ENCODE measurements at places on chromosomes 13 and 19. TPM values are rescaled to one million over a fixed set of nuclear protein-coding genes. Genes with fewer than 3 reads are reported as not detected.

GRCh38 chr19:13840305-13841085 lies 36.4 kb upstream of the NANOS3 start:
- peak; percentile 76 for DNase-seq

The NCAN gene
- total RNA-seq = not detected

The EMC10 gene
- 214 TPM for total RNA-seq

DNA sequence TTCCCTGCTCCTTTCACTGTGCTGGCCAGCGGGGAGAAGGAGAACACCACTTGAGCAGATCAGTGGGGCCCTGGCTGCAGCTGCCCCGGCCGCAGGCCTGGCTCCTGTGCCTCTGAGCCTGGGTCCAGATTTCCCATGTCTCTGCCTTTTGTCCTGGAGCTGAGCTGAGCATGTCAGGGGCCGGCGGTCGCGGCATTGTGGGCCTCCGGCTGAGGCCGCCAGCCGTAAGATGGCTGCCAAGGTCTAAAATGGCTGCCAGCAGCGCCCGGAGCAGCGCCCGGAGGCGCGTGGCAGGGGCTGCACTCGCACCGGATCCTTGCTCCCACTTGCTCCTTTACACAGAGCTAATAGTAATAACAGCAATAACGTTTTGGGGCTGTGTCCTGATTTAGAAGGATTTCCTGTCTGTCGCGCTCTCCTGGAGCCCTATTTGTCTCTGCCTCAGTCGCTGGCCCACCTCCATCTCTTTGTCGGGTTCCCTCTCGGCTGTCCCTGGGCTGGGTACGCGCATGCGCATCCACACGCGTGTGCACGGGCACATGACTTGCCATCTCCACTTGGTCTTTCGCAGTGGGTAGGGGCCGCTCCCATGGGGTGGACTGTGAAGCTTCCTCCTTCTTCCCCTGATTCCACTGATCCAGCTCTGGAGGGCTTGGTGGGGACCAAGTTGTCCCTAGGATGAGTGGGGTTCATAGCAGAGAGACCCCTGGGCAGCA lies 32.1 kb downstream of the LYL1 start:
- DNase-seq = no peak

GRCh38 chr19:33287927-33288326 lies 14.4 kb downstream of the CEBPA start:
- no peak for DNase-seq

- peak; percentile 90 for DNase-seq
These were observed at the start of gene PEX11G for GRCh38 chr19:7488736-7489353. PEX11G (minus strand) TSS chr19:7489035; CDS start chr19:7489010, 25 bp downstream.

- no peak for DNase-seq
These were observed 131.8 kb upstream of the VSTM2B start for GRCh38 chr19:29393915-29394460.

- no peak for DNase-seq
These were observed 4.9 kb downstream of the ZSCAN1 start for GRCh38 chr19:58038688-58039204.

The BRCA2 gene
- total RNA-seq = 12.8 TPM

The IGFL4 gene
- total RNA-seq = not detected

The ATXN8OS gene
- total RNA-seq = not detected

- no peak for DNase-seq
These were observed 36.7 kb upstream of the PEG3 start for GRCh38 chr19:56877069-56877715.

- DNase-seq = no peak
These were observed 860.3 kb downstream of the DIAPH3 start for GRCh38 chr13:59303433-59303832.

The B3GNT3 gene
- 75.1 TPM for total RNA-seq

DNA sequence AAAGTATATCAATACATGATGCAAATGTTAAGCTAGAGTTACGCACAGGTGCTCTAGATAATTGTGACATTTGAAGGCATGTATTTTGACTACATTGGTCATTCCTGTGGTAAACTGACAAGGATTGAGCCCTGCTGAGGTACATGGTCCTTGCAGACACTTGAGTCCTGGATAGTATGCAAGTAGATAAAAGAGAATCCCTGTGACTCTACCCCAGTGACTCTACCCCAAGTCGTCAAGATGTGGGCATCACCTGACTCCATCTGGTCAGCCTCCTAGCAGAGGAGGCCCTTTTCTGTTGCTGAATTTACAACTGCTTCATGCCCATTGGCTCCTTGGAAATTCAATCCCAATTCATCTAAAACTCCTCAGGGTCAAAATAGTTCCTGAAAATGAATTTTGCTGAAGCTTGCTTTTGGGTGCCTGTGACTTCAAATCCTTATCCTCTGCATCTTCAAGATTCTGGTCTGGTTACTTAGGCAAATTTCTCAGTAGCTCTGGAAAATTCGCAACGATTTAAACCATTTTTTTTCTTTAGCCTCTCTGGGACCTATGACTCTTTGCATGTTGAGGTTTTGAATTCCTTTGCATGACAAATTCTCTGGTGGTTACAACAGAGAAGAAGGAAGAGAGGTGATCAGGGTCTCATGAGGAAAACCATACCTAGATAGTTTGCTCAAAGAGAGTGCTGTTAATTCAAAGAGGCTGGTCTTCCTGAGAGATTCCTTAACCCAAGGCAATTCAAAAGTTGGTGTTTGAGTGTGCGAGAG lies 422.1 kb downstream of the FGF9 start:
- no peak for DNase-seq

GRCh38 chr19:20038358-20039202 lies 725 bp downstream of the ZNF682 start:
- no peak for DNase-seq

GRCh38 chr19:48348737-48349136 lies 15.0 kb downstream of the TMEM143 start:
- no peak for DNase-seq

DNA sequence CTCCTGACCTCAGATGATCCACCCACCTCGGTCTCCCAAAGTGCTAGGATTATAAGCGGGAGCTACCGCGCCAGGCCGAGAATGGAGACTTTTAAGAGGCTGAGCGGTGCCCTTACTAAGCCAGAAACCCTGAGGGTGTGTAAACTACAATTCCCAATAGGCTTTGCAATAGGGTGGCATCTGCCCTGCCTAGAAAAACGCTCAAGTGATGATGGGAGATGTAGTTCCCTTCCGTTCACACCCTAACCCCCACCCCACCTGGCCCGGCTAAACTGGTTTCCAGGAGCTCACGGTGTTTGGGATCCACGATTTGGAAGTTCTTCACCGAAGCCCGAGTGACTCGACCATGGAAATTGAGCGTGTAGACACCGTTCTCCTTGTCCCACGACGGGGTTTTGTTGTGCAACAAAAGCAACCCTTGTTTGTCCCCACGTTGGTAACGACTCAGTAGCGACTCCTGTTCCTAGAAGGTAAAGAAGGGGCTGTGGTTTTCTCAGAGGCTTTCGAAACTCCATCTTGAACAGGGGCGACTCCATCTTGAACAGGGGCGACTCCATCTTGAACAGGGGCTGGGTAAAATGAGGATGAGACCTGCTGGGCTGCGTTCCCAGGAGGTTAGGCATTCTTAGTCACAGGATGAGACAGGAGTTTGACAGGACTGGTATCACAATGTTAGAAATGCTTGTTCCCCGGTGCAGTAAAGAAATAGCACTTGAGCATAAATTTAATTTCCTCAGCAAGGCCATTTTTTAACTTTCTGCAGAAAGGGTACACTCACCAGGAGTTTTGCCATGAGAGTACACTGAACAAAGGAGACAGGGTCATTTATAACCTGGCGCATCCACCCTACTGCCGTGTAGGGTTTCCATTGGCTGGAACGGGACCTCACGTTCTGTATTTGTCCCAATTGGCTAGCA lies 9.8 kb downstream of the PPP1R15A start:
- DNase-seq = no peak

The COL5A3 gene
- total RNA-seq = 0.49 TPM

- DNase-seq = no peak
These were observed 146.7 kb upstream of the KLF12 start for GRCh38 chr13:74280795-74281490.

GRCh38 chr13:109630271-109630670 lies 156.1 kb downstream of the IRS2 start:
- DNase-seq = no peak

GRCh38 chr13:50955798-50956197 lies 46.2 kb downstream of the RNASEH2B start:
- no peak for DNase-seq

DNA sequence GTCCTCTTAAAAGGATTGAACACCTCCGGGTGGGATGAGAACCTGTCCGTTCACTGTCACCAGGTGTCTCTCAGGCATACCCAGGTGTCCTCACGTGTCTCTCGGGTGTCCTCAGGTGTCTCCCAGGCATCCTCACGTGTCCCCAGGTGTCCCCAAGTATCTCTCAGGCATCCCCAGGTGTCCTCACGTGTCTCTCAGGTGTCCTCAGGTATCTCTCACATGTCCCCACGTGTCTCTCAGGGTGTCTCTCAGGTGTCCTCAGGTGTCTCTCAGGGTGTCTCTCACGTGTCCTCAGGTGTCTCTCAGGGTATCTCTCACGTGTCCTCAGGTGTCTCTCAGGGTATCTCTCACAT lies 33.8 kb downstream of the ATP4B start:
- DNase-seq = no peak

DNA sequence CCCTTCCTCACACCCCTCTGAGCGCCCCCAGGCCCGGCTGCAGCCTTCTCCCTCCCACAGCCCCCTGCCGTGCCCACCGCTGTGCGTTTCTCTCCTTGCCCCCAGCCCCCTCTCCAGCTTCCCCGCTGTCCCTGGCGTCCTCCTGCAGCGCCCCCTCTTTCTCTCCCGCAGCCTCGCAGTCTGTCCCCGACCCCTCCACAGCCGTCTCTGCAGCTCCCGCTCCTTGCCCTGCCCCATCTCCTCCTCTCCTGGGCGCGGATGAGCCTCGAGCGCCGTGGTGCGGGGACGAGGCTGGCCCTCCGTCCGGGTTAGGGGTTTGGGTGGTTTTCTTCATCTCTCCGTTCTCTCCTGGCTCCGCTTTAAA lies 1.1 kb downstream of the KMT5C start:
- DNase-seq = peak; percentile 32

The KLC3 gene
- total RNA-seq = 3.3 TPM

The VAV1 gene
- 0.28 TPM for total RNA-seq

- DNase-seq = no peak
These were observed 14.8 kb upstream of the DNAJC15 start for GRCh38 chr13:43008596-43008995.

The ZNF415 gene
- not detected for total RNA-seq

DNA sequence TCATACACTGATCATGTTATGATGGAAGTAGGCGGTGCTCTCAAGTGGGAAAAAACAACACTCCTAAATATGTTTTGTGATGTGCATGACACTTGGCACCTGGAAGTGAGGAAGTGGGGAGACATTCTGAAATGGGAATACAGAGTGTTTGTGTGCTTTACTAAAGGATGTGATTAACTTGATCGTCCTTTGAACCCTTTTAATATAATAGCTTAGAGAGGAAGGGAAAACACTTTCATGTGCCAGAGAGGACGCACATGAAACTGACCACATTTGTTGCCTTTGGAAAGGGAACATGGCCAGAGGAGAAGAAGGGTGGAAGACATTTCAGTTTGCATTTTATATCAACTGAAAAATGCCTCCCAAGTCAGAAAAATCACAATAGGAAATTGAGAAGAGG lies 31.4 kb downstream of the SMAD9 start:
- no peak for DNase-seq

DNA sequence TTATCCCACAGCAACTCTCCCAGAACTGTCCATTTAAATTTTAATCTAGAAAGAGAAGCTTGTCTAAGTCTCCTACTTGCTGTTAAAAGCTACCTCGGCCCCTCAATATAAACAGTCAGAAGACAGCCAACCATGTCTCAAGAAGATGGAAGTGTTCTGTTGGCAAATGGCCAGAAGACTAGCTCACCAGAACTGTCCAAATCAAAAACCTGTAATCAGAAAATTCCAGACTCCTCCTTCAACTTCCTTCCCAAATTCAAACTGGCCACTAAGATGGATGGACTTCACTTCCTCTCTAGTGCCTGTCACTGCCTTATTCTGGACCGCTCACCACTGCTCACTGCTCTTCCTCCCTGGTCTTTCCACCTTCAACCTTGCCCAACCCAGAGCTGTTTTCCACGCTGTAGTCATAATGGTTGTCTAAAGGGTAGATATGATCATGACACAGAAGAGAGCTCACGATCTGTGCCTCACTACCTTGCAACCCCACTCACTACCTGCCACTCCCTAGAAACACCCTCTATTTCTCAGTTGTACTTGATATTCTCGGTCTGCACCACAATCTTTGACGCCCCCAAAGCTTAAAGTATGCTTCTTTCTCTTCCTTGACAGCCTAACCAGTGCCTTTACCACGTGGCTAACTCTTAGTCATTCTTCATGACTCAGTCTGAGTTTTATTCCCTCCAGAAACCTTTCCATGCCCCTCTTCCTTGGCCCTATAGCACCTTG lies 9.2 kb downstream of the FGF14 start:
- no peak for DNase-seq

DNA sequence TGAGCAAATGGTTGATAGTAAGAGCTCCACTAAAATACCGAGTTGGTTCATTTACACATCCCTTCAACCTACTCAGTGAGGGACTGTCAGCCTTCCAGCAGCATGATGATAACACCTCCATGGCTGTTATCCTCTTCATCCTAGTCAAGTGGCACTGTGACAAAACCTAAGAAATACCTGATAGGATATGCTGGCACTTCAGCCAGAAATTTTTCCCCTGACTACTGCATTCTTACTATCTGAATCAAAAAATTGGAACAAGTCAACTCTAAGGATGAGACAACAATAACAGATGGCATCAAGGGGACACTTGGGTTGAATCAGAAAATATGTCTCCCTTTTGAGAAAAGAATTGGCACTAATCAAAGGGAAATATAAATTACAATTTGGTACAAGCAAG lies 193.9 kb downstream of the KCTD12 start:
- no peak for DNase-seq

The PEPD gene
- total RNA-seq = 65.5 TPM

DNA sequence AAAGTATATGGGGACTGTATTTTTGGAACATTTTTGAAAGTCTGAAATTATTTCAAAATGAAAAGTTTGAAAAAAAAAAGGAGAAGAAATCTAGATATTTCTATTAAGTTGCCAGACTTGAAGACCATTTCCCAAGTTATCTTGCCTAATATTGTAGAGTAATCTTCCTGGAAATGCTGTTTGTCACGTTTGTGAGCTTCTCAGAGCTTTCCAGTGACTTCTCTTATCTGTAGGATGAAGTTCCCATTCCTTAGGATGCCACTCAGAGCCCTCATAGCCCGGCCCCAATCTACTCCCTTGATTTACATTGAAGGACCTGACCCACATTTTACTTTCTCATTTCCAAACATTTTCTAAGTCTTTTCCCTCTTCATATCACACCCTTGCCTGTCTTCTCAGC lies 23.6 kb downstream of the CEACAM8 start:
- DNase-seq = no peak

DNA sequence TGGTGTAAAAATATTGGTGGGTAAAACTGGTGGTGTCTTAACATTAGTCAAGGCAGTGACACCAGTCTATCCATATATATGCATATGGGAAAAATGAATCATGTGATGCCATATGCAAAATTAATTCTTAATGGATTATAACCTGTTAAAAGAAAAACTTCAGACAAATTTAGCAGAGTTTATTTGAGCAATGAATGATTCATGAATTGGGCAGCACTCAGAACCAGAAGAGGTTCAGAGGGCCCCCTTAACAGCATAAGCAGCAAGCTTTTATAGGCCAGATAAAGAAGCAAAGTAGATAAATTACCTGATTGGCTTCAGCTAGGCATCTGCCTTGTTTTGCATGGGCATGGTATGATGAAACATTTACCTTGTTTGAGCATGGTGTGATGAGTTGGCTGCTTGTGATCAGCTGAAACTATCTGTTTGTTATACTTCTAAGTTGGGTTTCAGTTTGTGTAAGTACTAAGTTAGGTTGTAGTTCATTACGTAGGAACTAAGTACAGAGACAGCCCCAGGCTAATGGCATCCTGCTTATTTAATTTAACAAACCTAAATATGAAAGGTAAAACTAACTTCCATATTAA lies 66.6 kb downstream of the DNAJC15 start:
- no peak for DNase-seq

GRCh38 chr13:100658363-100658762 lies 16.2 kb downstream of the TMTC4 start:
- no peak for DNase-seq

Data from Calu3 (cell line).